ENCODE measurements at places on chromosomes 7 and 10. TPM values are rescaled to one million over a fixed set of nuclear protein-coding genes. Genes with fewer than 3 reads are reported as not detected.

DNA sequence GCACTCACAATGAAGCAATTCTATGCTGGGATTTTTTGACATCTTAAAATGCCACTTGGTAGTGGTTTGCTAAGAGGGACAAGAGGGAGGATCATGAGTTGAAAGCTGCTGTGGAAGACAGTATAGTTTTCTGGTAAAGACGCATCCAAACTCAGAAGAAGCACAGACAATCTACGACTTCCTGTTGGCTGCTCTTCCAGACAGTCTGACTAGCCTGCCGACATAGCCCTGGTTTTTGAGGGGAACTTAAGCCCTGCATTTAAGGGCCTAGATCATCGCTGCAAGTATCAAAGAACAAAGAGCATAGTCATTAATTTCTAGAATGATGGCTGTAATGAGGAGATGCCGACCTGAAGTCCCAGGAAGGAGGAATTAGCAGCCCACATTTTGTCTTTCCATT is 99.9 kb upstream of the IKZF1 start:
- no peak for DNase-seq

GRCh38 chr7:95788884-95789283 is 16.5 kb downstream of the DYNC1I1 start:
- DNase-seq: no peak

DNA sequence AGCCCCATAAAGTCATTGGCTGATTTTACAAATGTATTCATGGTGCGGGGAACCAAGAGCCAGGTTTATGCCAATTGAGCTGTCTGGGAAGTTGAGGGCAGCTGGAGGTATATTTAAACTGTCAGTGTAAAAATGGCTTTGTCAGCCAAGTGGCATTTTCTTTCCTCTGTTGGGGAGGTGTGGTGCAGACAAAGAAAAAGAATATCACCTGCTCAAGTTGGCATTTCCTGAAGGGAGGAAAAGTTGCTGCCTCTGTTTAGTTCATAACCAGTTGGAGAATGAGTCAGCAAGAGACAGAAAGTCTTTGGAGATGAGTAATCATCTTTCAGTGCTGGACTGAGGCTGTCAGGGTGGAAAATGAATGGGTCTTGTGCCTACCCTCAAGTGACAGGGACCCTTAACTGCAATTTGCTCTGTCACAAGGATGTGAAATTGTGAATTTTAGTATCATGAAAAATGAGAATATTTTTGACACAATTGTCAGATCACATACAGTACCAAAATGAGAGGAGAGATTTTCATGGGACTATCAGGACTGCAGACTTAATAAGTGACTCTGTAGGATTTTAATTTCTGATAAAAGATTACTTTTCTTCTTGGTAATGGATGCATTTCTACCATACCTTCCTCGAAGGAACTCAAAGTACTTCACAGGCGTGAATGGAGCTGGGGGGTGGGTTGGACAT is 137.3 kb downstream of the ANLN start:
- no peak for DNase-seq

DNA sequence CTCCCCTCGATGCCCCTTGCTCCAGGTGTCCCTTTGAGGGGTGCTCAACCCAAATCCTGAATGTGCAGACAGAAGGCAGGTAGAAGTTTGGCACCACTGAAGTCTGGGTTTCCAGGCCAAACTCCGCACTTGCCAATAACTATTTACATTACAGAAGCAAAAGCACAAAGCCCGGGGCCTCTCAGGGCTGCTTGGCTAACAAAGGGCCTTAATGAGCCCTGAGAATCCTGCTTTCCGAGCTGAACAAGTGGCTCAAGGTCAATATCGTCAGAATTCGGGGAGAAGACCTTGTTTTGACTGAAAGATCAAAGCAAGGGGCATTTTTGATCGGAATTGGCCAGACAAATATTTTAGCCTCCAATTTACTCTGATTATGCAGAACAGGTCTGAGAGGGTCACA is 189.9 kb downstream of the HERPUD2 start:
- no peak for DNase-seq

DNA sequence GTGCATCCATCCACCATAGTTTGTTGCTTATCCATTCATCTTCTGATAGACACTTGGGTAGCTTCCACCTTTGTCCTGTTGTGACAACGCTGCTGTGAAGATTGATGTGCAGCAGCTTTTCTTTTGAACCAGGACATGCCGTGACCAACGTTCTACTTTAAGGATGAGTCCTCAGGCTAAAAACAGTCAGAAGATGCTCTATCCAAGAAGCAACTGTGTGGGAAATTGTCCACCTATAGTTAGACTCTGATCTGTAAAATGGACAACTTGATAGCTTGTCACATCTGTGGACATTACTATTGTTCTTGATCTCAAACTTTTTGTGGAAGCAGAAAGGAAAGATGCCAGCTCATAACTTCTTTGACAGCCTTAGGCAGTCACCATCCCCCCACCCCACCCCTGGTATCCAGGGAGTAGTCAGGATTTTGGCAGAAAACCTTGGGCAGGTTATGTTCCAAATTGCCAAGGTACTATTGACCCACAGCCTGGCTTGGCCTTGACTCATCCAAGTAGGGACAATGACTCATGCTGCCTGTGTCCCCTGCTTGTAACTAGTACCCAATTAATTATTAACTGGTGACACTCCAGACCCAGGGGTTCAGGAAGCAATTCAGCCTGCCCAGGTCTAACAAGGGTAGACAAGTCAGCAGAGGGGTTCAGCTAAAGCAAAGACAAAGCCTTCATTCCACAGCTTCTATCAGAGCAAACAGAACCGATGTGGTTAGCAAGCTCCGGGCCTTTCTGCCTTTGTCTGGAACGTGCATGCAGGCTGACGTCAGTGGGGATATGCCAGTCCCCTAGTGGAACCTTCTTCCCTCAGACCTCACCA is 99.6 kb upstream of the ANLN start:
- DNase-seq: no peak

Gene BMPER
- polyA plus RNA-seq: 6.0 TPM

DNA sequence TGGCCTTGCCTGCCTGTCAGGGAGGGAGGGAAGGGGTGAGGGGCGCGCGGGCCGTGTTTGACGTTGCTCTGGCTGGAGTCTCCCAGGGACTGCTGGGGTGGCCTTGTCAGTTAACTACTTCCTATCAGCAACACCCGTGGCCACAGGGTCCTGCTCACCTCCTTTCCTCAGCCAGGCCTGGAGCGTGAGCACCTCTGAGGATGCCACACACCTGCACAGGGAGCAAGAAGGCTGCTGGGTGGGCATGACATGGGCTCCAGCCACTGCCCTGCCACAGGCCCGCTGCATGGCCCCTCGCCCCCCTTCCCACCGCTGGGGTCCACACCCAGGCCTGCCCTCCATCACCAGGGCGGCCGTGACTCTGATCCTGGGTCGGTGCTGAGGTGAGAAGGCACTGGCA is 212.4 kb downstream of the ELFN1 start:
- no peak for DNase-seq

DNA sequence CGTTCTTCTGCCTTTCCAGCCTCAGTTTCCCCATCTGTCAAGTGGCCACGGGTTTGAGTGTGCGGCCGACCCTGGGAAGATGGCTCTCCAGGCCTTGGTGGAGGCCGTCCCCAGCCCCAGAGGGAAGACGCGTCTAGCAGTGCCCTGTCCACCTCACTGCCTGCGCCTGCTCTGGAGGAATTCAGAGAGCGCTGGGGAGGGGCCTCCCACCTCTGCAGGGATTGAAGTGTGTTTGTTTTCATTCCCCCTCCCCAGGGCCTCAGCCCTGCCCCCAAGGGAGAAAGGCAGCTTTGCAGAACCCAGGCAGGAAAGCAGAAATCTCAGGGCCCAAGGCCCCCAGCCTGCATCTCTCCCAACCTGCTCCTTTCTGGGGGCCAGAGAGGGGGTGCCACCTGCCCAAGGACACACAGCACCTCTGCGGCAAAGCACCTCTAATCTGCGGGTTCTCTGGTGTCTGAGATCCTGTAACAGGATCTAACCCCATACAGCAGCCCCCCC is 91.0 kb downstream of the MICALL2 start:
- DNase-seq: no peak

Gene SLC39A12
- not detected for polyA plus RNA-seq

GRCh38 chr10:10133281-10133680 is 884.4 kb upstream of the CELF2 start:
- DNase-seq: no peak

Gene FBH1
- 62.1 TPM for polyA plus RNA-seq
